ENCODE measurements at places on chromosomes 4 and X.

- no peak for DNase-seq
These were observed 11.2 kb upstream of the PLAC8 start for GRCh38 chr4:83125738-83126141.

DNA sequence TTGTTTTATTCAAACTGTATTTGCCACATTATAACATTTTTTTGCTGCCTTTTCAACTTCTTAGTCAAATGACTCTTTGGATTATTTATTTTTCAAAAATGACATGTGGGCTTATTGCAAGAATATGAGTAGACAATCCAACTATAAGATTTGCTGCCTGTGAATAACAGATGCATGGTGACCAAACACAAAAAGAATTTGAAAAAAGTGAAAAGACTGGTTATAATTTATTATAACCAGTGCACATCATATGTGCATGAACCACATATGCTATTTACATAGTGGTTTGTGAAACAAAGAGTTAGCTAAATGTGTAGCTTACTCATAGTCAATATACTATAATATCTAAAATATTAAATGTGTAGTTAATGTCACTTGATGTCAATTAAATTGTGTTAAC, 2086.8 kb downstream of the ARAP2 start:
- DNase-seq, result no peak

GRCh38 chr4:62531264-62531663, 1331.1 kb downstream of the ADGRL3 start:
- DNase-seq, result no peak

- no peak for DNase-seq
These were observed 14.0 kb downstream of the RBMX start for GRCh38 chrX:136866337-136867095.

DNA sequence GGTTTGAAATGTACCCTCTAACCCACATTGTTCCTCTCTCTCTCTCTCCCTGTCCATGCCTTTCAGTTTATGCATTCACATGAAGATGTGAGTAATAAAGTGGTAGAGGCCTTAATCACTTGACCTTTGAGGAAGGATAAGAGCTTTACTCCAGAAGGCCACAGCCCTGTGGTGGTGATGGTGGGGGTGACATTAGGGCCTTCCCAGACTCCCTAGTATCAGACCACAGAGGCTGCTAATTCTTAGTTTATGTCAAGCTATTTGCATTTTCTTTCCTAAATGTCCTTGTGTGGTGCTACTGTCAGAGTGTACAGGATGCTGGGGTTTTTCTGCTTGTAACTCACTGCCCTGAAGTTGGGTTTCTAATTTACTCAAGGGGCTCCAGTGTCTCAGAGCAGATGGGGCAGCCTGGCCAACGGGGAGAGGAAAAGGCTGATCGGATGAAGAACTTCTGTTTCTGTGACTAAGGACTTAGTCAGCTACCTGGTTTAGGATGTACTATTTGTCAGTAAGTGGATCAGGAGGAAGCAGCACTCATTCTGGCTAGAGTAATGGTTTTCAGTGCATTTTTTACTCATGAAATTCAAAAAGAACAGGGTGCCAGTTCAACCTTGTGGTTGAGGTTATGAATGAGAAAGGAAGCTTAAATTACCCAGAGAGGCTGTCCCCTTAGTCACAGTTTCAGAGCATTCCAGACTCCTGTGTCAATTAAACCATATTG, 509.6 kb upstream of the DIPK2B start:
- DNase-seq, result peak; percentile 25

- no peak for DNase-seq
These were observed 39.4 kb downstream of the DCLK2 start for GRCh38 chr4:150117629-150118028.

DNA sequence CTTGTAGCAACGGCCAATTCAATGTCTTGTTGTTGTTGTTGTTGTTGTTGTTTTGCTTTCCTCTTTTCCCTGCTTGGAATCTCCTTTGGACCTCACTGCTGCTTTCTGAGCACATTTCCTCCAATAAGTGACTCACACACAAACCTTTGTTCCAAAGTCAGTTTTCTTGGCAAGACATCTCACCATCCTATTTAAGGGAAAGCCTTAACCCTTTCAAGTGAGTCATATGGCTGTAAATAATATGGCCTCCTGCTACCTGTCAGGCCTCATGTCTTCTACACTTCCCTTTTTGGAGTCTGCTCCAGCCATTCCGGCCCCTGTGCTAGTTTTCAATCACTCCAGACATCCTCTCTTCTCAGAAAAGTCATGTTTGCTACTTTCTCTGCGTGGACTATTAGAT, 79.5 kb upstream of the MAGEB10 start:
- no peak for DNase-seq

DNA sequence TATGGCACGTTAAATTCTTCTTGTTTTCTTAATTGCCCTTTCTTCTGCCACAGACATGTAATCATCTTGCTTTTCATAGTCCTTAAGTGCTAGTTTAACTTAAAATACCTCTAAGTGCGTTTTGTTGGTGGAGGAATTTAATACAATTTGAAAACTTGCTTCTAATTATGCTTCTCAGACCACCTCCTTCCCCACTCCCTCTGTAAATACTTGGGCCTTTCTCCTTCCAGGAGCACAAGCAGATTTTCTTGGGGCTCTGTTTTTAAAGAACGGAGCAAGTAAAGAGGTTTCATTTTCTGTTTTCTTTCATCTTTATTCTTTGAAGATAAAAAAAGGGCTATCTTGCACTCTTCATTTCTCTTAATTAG, 559 bp upstream of the PCDH18 start:
- no peak for DNase-seq

GRCh38 chrX:148043271-148043855, 62.2 kb downstream of the FMR1NB start:
- DNase-seq, result no peak

DNA sequence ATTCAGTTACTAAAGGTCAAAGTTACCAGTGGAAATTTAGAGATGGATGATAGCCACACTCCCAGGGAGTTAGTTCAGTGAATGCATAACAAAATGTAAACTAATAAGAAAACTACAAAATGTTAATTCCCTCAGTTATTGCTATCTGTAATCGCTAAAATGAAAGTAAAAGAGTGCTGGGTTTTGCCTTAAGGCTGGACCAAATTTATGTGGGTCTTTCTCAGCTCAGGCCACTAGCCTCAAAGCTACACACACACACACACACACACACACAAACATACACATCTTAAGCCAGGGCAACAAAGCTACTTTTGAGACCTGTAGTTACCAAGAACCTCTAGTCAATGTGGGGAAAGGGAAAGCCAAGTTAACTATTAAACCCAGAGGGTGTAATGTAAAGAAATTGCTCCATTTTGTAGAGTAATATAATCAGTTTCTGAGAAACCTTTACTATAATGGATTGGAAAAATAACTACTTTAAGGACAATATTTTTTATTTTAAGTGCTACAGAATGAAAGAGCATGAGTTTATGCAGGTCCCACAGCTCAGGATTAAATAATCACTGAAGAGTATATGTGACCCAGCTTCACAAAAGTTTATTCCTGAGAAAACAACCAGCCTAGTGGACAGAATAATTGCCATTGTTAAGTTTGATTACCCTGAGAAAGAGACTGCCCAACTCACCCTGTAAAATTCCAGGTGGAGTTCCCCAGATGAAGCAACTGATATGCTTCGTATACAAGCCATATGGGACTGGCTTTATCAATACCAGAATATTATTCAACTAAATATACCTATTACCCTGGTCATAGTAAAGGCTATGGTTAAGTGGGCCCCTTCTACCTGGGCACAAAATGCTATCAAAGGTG, 8.9 kb upstream of the UGT2A3 start:
- DNase-seq, result no peak

DNA sequence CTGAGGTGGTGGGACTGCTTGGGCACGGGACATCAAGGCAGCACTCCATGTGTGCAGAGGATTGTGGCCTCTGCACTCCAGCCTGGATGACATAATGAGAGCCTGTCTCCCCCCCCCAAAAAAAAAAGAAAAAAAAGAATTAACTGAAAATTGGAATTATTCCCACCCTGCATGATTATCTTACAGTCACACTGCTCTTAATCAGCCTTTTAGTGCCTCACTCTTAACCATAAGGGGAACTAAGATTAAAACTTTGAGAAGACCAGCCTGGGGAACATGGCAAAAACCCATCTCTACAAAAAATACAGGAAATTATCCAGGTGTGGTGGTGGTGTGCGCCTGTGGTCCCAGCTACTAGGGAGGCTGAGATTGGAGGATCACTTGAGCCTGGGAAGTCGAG, 94.6 kb downstream of the UBE2K start:
- no peak for DNase-seq

- no peak for DNase-seq
These were observed 64.9 kb downstream of the HMGB2 start for GRCh38 chr4:173269280-173269679.

- DNase-seq, result no peak
These were observed 69.4 kb upstream of the AFAP1 start for GRCh38 chr4:8009097-8009496.

GRCh38 chr4:159047478-159048165, 55.3 kb upstream of the RAPGEF2 start:
- no peak for DNase-seq

GRCh38 chr4:112759313-112759712, 122.4 kb downstream of the LARP7 start:
- DNase-seq, result no peak

DNA sequence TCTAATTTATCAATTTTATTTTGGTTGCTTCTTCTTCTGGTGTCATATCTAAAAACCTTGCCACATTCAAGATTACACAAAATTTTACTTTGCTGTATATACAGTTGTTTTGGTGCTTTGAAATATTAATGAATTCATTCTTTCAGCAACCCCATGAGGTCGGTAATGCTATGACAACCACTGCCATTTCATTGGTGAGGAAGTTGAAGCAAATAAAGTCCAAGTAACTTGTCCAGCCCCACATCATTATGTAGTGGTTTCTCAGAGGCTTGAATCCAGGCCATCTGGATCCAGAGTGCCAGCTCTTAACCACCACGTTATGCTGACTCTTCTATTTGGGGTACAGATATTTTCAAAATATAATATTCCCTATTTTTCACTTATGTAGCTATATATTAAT, 42.2 kb downstream of the UGT2A3 start:
- DNase-seq, result no peak

GRCh38 chr4:89878611-89879010, 16.0 kb upstream of the MMRN1 start:
- DNase-seq, result no peak

- no peak for DNase-seq
These were observed 618 bp upstream of the XK start for GRCh38 chrX:37684973-37685372.

DNA sequence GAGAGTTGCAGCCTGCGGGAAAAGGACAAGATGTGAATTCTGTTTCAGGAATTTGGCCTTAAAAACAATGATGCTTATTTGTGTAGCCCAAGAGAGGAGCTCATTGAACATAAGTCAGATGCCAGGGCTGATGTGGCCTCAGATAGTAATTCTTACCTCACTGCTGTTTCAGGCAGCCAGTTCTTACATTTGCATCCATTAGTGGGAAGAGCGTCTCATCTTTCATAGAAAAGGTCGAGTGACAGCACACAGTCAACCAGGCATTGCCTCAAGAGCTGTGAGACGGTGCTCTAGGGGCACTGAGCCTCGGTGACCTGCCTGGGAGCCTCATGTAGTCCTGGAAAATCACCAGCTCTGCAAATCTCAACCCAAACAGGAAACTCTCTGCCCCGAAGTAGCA, 174.9 kb upstream of the FRG1 start:
- no peak for DNase-seq

GRCh38 chr4:5916229-5916628, 23.3 kb upstream of the CRMP1 start:
- DNase-seq, result no peak

- DNase-seq, result no peak
These were observed 303.0 kb upstream of the TACR3 start for GRCh38 chr4:104022831-104023230.

GRCh38 chrX:103536071-103536470, 16.8 kb upstream of the RAB40A start:
- no peak for DNase-seq

DNA sequence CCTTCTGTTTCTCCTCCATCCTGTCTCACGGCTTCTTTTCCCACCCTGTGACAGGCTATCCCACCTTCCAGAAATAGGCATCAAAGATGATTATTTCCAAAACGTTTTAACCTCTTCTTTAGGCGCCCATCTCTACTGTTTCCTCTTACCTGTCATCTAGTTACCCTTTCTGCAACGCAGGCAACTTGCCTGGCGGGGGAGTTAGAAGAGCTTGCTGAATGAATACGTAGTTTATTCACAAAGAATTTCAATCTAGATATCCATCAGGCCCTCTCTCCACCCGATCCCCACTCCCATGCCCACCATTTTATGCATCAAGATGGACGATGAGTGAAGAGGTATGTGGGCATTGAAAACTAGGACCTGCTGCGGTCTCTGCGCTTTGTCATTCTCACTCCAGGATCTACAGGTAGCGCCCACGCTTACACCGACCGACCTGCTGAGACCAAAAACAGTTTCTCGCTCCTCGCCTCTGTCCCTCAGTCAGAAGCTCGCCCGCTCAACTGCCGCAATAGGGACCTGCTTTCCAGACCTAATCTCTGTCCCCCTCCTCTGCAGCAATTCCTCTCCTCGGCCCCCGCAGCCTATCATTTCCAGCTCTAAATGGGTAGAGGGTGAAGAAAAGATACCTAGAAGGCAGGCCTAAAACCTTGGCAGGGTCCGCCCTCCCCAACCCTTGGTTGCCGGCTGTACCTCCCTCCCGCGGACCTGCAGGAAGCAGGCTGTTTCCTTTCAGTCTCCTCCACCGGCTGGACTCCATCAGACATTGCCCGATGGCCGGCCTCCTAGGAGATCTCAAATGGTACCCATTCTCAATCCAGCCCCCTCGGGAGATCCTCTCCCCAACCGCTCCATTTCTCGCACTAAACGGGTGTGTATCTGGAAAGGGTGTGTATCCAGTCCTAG, 624 bp downstream of the BEX5 start:
- DNase-seq, result no peak

DNA sequence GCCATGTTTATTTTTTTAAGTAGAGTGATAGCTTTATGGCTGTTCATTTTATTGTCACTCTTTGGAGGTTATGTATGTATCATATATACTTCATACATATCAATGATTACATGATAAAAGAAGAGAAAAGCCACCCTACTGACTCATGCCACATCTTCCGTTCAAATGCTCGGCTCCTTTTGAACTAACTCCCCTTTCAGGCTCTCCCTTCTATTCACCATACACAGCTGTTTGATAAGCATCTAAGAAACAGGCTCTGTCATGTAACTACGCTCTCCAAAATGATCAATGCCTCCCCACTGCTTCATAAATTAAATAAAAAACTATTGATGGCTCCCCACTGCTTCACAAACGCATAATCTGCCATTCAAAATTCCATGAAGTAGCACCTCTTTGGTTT, 89.4 kb downstream of the SEL1L3 start:
- no peak for DNase-seq

Measured in stimulated activated CD4-positive, alpha-beta T cell treated with anti-CD3 and anti-CD28 coated beads, Interleukin-15, amount 100 ng/mL, for 1 hour (primary cell).